NK-92 treated with Interleukin-12 subunit alpha and Interleukin-12 subunit beta, amount 100 ng/mL, for 24 hours (cell line): ENCODE measurements at places on chromosomes 11 and 22.

- no peak for DNase-seq
Measured at GRCh38 chr11:32231909-32232493, 141.1 kb downstream of the RCN1 start.

GRCh38 chr11:116285026-116285425, 487.8 kb downstream of the BUD13 start:
- no peak for DNase-seq

- DNase-seq = no peak
Measured at GRCh38 chr11:34292111-34292510, 65.7 kb downstream of the ABTB2 start.

GRCh38 chr22:40642316-40642715, 5.8 kb upstream of the MRTFA start:
- no peak for DNase-seq

DNA sequence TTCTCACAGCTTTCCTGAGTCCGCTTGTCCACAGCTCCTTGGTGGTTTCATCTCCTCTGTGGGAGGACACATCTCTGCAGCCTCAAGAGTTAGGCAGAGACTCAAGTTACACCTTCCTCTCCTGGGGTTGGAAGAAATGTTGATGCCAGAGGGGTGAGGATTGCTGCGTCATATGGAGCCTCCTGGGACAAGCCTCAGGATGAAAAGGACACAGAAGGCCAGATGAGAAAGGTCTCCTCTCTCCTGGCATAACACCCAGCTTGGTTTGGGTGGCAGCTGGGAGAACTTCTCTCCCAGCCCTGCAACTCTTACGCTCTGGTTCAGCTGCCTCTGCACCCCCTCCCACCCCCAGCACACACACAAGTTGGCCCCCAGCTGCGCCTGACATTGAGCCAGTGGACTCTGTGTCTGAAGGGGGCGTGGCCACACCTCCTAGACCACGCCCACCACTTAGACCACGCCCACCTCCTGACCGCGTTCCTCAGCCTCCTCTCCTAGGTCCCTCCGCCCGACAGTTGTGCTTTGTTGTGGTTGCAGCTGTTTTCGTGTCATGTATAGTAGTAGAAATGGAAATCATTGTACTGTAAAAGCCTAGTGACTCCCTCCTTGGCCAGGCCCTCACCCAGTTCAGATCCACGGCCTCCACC, 11.7 kb downstream of the RASD2 start:
- DNase-seq = no peak
